ENCODE measurements at places on chromosomes 7 and 10.
A peak's percentile ranks its signal among the peaks of the same experiment; 100 is the strongest.

GRCh38 chr10:12279281-12279680, 70.1 kb upstream of the CAMK1D start:
- DNase-seq = no peak

- DNase-seq = no peak
Observed at GRCh38 chr7:151662251-151662826, 142.6 kb upstream of the RHEB start.

GRCh38 chr10:28975891-28976531, 298.7 kb downstream of the BAMBI start:
- DNase-seq = peak; percentile 95

DNA sequence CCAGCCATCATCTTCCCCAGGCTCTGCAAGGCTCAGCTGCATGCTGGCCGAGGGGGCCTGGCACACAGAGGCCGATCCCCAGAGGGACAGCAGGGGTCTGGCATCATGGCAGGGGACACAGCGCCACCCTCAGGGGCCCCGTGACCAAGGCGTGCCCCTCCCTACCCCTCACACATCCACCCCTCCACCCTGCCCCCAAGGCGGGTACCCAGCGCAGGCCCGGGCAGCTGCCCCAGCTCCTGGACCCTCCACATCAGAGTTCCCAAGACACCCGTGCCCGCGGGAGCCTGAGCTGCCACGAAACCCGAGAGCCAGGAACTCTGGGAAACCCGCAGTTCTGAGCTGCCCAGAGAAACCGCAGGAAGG, 46.5 kb upstream of the TNRC18 start:
- DNase-seq = no peak

DNA sequence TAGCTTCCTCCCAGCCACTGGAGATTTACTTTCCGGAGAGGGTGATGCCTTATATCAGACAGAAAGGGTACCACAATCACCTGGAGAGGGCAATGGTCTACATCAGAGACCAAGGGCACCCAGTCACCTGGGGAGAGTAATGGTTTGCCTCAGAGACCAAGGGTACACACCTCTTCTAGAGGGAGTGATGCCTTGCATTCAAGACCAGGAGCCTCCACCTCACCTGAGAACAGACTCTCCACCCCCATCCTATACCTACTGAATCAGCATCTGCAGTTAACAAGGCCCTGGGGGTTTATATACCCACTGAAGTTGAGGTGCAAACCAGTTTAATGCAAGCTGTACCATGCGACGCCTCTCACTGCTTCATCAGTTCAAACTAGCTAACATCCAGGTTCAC, 270.2 kb upstream of the IGFBP3 start:
- DNase-seq = no peak

DNA sequence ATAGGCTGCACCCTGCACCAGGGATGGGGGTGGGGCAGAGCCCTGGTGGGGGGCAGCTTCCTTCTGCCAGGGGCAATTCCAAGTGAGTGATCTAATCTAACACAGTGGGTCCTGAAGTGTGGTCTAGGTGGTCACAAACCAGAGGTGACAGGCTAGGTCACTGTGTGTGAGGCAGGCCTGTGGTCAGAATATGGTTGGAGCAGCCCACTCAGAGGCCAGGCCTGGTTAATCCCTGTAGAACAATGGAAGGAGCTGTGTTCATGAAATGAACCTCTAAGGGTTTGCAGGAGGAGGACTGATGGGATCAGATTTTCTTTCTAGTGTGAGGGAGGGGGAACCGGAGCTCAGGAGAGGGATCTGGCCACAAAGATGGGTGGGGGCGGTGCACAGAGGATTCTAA, 10.0 kb upstream of the TSPAN14 start:
- no peak for DNase-seq

- DNase-seq = no peak
Observed at GRCh38 chr10:7188456-7189050, 222.3 kb downstream of the SFMBT2 start.

GRCh38 chr7:151665368-151665767, 145.7 kb upstream of the RHEB start:
- peak; percentile 86 for DNase-seq

GRCh38 chr7:53485354-53485753, 449.9 kb downstream of the POM121L12 start:
- no peak for DNase-seq

GRCh38 chr7:36620166-36620708, 104.1 kb downstream of the AOAH start:
- no peak for DNase-seq

GRCh38 chr7:44678101-44678470, 70.6 kb upstream of the ZMIZ2 start:
- no peak for DNase-seq

DNA sequence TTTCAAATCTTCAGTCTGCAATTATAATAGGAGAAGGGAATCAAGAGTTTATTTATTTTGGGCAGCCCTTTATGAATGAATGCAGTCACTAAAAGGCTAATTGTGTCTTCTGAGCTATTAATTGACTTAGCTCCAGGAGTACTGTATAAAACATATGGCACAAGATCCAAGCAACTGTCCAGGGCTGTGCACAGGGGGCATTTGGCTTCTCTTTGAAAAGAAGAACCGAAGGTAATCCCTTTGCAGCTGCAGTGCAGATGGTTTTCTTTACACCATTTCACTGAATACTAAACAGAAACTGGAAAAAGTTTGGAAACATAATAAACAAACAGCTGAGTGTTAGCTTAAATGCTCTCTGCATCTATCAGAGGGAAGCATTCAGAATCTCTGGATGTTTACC, 282.6 kb upstream of the LRRN3 start:
- no peak for DNase-seq

- DNase-seq = no peak
Observed at GRCh38 chr7:10474048-10474447, 499.6 kb upstream of the PHF14 start.

DNA sequence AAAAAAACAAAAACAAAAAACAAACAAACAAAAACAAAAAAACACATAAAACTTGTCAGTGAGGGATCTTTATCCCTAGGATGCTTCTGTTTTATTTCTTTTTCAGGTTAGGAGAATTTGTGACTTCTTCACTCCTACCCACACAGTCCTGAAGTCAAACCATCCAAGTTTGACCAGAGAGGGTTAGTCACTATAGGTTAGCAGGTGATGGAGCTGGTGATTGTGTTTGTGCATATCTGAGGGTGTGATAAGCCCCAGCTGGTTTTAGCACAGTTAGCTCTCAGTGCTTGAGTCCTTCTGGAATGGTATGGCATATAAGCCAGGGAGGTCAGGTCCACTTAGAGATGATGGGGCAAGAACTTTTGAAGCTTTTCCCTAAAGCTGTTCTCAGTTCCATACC, 11.8 kb upstream of the IKZF1 start:
- no peak for DNase-seq

DNA sequence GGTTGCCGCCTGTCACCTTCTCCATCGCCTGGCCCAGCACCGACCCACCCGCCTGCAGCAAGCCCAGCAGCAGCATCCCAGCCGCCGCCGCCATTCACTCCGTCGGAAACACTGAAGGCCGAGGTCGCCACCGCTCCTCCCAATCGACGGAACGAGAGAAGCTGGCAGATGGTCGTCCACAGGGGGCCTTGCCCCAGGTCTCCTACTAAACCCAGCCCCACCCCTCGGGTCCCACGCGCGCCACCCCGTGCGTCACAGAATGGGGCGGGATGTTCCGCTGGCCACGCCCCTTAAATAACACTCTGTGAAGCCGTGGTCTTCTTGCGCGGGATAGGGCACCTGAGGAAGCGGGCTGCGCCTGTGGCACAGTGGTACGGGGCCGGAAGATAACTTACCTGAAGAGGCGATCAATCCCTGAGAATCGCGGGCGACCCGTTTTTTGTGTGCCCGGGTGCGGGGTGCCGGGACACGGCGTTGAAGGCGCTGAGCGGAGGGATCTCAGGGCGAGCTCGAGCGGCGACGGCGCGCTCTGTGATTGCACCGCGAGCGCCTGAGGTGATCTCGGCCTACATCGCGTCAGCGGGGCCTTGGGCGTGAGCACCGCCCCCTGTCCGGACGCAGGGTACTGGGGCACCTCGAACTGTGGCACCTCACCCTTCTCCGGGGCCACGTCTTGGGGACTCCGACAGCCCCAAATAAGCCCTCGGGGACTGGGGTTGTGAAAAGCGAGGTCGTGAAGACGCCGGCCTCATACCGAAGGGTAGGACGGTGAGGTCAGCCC, at the start of gene CYP51A1:
Gene CYP51A1, minus strand, starts transcription at position 207 of the 781 bp plus-strand sequence. Its CDS starts 113 bp downstream, at position 94.
- peak; percentile 93 for DNase-seq

Data from brain pericyte (primary cell).